ENCODE measurements at places on chromosomes 6 and 20.
A peak's percentile ranks its signal among the peaks of the same experiment; 100 is the strongest.

- no peak for DNase-seq
Measured at GRCh38 chr20:19257865-19258264, 45.4 kb downstream of the SLC24A3 start.

DNA sequence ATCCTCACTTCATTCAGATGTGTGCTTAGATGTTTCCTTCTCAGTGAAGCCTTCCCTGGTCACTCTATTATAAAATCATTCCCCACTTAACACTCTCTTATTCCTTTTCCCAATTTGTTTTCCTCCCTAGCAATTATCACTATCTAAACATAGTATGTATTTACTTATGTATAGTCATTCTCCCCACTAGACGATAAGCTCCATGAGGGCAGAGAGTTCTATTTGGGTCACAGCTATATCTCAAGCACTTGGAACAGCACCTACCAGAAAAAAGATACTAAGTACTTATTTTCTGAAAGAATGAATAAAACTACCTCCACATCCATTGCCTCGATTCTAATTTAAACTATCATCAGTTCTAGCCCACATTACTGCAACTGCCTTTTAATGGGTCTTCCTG lies 36.5 kb downstream of the USP49 start:
- DNase-seq = no peak

GRCh38 chr20:8571611-8572010 lies 439.5 kb downstream of the PLCB1 start:
- DNase-seq = no peak

- DNase-seq = no peak
Measured at GRCh38 chr6:92541448-92542060, 877.8 kb downstream of the EPHA7 start.

DNA sequence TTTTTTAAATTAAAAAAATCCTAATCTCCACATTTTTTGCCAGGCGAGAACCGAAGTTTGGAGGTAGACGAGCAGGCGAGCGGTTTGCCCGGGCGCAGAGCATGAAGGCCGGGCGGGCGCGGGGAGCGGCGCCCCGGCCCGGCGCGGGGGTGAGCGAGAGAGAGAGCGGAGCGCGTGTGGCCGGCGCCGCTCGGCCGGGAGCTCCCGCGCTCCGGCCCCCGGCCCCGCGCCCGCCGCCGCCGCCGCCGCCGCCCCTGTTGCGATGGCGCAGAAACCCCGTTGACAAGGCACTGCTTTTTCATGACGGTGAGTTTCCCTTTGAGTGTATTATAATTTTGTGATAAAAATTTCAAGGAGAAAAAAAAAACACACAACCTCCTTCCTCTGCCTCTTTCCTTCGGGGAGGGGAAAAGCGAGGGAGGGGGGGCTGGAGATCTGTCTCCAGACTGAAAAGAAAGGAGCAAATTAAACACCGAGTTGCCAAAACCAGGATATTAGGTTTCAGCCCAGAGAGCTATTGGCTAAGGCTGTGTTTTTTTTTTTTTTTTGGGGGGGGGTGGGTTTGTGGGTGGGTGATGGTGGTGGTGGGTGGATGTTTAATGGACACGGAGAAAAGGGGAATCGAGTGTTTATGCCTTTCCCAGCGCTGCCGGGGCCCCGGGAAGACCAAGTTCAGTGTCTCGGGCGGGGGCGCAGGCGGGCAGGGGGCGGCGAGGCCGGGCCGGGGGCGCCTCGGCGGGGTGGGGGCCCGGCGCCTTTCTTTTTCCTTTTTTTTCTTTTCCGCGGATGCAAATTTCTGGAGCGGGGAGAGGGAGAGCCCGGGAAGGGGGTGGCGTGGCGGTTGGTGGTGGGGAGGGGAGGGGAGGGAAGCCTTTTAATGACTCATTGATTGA lies at the start of gene BICRAL:
BICRAL (plus strand) TSS at position 257 of the 893 bp plus-strand sequence. CDS start 39,971 bp downstream, outside the sequence.
- DNase-seq = peak; percentile 48

DNA sequence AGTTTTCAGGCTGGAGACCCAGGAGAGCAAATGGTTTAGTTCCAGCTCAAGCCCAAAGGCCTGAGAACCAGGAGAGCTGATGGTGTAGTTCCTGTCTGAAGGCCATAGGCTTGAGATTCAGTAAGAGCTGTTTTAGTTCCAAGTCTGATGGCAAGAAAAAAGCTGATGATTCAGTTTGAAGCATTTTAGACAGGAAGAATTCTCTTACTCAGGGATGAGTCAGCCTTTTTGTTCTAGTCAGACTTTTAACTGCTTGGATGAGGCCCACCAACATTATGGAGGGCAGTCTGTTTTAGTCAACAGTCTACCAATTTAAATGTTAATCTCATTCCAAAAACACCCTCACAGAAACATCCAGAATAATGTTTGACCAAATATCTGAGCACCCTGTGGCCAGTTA lies 2.5 kb downstream of the ZSCAN26 start:
- DNase-seq = no peak

- no peak for DNase-seq
Measured at GRCh38 chr20:32984196-32984595, 20.0 kb downstream of the SUN5 start.

DNA sequence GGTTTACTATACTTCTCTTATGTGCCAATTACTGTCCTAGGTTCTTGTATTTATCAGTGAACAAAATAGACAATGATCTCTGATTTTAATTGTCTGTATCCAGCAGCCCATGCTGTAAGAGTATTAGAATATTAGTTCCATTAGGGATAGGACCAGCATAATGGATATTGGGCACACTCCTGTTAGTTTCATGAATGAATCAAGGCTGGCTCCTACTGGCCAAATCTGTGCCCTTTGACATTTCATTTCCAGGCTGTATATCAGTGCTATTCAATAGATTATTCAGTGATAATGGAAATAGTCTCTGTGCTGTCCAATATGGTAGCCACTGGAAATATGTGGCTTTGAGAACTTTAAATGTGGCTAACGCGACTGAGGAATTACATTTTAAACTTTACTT lies 1007.9 kb upstream of the FLRT3 start:
- no peak for DNase-seq

DNA sequence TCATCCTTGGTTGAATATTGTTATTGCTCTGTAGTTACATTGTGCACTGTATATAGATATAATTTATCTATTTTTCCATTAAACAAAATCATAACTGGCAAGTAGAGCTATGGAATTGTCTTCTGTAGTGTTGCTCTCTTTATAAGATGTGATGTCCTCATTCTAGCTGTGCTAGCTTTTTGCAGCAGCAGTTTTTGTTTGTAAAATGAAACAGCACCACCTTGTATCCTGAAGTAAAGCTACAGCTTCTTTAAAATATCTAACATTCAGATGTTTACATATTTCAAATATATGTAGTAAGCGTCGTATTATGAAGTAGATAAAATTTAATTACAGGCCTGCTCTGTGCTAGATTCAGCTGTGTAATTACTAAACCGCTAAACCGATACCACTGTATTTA lies 328.8 kb upstream of the MANEA start:
- DNase-seq = no peak

DNA sequence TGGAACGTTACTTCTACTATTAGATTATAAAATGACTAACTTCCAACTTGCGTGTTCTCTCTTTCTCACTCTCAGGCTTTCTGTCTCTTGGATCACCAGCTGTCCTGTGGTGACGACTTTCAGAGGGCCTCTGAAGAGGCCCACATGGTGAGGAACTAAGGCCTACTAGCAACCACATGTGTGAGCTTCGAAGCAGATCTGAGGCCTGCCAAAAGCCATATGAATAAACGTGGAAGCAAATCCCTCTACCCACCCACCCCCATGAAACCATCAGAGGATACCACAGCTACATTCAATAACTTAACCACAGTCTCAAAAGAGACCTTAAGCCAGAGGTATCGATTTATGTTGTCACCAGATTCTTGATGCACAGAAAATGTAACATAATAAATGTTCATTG lies 13.5 kb upstream of the BMP5 start:
- DNase-seq = no peak

DNA sequence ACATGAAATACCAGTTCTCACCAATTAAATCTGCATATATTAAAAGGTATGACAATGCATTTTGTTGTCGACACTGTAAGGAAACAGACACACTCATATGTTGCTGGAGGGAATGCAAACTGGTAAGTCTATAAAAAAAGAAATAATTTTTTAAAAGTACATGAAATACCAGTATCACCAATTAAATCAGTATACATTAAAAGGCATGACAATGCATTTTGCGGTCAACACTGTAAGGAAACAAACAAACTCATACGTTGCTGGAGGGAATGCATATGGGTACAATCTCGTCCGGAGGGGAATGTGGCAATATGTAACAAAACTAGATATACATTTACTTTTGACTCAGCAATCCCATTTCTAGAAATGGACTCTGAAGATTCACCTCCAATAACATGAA lies 6.5 kb downstream of the ZNF322 start:
- no peak for DNase-seq

DNA sequence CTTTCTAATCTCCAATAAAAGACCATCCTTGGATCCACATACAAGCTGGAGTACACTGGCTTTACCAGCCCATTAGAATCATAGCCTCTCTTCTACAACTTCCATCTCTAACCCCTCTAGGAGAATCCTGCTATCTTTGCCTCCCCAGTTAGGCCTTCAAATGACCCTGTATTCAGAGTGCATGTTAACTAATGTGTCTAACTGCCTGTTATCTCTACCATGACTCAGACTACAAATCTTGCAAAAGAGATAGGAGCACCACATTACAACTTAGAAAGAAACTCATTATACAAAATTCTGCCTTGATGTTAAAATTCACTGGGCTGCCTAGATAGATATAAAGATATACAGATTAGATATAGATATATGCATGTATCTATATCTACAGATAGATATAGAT lies 28.2 kb downstream of the GPR63 start:
- no peak for DNase-seq

DNA sequence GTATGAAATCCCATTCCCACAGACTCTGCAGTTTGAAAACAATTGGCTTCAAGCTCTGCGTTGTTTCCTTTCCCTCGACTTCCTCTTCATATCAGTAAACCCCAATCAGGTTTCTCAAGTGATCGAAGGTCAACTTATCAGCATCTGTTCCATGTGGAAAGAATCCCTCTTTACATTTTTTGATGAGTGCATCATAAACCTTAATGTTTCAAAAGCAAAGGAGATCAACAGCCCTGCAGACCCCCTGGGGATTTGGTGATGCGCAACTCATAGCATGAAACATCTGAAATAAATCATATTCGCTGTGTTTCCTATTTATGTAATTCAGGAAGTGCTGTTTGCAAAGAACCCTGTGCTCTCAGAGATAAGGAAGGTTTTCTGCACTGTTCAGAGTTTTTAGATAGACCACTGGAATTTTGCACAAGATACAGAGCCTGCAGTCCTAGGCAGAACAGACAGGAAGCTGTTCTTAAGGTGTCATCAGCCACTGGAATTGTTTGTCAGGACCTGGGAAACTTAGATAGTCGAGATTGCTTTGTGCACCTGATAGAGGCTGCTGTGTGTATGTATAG lies 216.0 kb downstream of the HIVEP2 start:
- no peak for DNase-seq

DNA sequence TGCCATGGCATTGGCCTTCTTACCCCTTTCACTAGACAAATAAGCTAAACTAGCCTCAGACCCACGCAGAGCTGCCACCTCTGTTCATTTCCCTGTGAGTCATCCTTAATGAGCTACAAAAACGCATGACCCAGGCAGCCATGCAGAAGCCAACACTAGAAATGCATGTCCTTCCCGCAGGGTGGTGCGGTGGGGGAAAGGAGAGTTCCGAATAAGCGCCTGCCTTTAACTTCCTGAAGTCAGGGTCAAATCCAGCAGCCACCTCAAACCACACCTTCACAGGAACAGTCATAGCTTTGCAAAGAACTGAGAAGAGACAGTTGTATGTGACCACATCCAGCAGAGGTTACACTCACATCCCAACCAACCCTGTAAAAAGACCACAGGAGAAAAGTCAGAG lies 40.4 kb downstream of the IRF4 start:
- DNase-seq = no peak

DNA sequence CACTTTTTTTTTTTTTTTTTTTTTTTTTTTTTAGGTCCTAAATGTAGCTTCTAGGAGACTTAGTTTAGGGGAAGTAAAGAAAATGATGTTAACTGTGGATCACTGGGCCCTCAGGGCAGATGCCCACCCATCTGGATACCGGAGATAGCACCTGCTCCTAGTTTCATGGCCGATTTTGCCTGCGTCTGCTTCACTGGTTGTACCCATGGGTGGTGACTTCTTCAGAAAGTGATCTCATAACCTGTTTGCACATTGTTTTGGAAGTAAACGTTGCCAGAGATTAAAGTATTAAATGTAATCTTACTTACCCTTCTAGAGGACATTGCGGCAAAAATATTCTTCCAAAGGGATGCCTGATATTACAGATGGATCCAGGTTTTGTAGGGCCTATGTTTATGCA lies 79.8 kb upstream of the SGK1 start:
- no peak for DNase-seq

GRCh38 chr6:155341130-155341828 lies 27.0 kb upstream of the TFB1M start:
- DNase-seq = no peak

- DNase-seq = no peak
Measured at GRCh38 chr6:150662814-150663213, 63.1 kb downstream of the PLEKHG1 start.

GRCh38 chr6:160133441-160134336 lies 12.1 kb downstream of the SLC22A1 start:
- DNase-seq = no peak

DNA sequence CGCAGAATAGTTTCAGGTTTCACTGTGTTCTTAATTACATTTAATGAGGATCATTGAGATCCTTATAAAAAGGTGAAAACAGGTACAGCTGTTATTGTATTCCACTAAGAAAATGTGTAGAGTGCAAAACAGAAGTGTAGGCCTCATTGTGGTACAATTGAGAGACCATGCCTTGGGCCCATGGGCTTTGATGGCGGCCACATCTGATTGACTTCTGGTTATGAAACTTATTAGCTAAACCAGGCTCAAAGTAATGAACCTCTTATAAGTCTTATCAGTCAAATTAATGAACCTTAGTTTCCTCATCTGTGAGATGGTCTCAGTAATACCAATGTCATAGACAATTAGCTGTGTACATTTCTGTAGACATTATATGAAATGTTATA lies 148.7 kb downstream of the ZDHHC14 start:
- no peak for DNase-seq

DNA sequence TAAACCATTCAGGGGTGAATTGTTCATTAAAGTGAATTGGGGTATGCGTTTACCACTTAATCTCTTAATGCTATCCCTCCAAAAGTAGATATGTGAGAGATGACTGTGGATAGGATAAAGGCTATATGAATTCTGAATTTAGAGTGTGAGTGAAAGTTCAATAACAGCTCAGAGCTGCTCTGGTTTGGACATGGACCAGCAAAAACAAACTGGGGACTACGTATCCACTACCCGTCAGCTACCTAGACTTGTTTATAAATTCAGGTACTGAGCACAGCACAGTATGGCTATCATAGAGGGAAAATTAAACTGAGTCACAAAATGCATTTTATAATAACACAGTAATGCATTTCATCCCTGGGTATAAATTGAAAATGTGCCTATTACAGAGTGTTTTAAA lies 44.4 kb downstream of the HDDC2 start:
- no peak for DNase-seq

GRCh38 chr6:21115111-21115510 lies 478.4 kb upstream of the SOX4 start:
- no peak for DNase-seq

- DNase-seq = no peak
Measured at GRCh38 chr6:133340557-133340956, 99.4 kb downstream of the EYA4 start.

- no peak for DNase-seq
Measured at GRCh38 chr6:34506718-34507117, 40.8 kb downstream of the PACSIN1 start.

- peak; percentile 37 for DNase-seq
Measured at GRCh38 chr6:134247231-134247833, 70.6 kb downstream of the SGK1 start.

GRCh38 chr6:26312096-26312463 lies 52.9 kb upstream of the BTN3A2 start:
- DNase-seq = no peak
